ENCODE measurements at places on chromosomes 1 and 21.

- DNase-seq: no peak
Observed at GRCh38 chr1:34165422-34165921, 442 bp upstream of the CSMD2 start.

- DNase-seq: peak; percentile 48
Observed at GRCh38 chr1:47805921-47806361, 191.2 kb downstream of the TRABD2B start.

DNA sequence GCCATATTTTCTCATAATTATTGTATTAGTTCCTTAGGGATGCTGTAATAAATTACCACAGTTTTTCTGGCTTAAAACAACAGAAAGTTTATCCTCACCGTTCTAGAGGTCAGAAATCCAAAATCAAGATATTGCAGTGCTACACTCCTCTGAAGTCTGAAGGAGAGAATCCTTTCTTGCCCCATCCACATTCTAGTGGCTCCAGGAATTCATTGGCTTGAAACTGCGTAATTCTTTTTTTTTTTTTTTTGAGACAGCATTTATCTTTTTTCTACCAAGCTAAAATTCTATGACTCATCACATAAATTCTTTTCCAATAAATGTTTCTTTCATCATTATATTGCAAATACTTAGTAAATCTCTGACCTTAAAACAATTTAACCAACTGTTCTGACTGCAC lies 451.0 kb upstream of the RGS18 start:
- no peak for DNase-seq

- no peak for DNase-seq
Observed at GRCh38 chr1:159973350-159973940, 19.4 kb upstream of the SLAMF9 start.

DNA sequence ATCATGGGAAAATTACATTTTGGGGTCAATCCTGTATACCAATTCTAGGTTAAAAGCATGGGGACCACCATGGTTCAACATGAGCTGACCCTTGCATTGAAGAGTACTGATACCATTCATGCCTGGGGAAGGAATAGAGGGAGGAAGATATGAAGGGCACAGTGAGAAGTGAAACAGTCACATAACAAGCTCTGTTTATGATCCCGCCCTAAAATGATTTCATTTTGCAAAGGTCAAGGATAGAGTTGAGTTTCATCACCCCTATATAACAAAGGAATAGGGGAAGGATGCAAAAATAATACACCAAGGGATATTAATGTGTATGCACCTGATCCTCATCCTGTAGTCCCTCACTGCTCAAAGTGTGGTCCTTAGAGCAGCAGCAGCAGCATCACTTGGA lies 2.5 kb upstream of the HLCS start:
- DNase-seq: no peak

DNA sequence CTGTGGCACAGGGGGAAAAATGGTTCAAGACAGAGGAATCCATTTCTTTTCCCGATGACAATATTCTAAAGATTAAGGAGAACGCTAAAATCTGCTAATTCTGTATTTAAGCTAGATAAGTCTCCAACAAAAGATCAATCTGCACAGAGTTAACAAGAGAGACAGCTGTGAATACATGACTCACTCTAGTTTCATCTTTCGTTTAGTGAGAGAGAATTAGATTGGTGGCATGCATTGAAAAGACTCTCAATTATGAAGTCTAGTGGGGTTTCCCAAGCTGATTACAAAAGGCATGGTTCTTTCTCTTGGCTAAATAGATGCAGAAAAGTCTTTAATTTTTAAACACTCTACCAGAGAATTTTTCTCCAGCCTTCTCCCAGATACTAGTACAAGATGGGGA lies 34.4 kb downstream of the CAPN9 start:
- DNase-seq: no peak

DNA sequence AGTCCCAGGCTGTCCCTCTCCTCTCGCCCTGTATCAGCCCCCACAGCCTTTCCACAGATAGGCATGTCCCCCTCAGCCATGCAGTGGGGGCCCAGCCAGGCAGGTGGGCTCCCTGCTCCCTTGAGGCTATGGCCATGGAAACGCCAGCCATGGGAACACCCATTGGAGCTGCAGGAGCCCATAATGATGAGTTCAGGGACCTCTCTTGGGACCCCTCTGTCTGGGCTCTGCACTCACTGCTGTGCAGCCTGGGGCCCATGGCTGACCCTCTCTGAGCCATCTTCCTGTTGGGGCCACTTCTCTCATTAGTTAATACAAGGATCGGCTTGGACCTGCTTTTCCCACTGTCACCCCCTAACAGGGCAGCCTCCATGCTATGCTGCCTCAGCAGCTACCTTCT lies 33.2 kb downstream of the WNT3A start:
- DNase-seq: no peak

- no peak for DNase-seq
Observed at GRCh38 chr1:246293366-246294121, 213.5 kb downstream of the SMYD3 start.

DNA sequence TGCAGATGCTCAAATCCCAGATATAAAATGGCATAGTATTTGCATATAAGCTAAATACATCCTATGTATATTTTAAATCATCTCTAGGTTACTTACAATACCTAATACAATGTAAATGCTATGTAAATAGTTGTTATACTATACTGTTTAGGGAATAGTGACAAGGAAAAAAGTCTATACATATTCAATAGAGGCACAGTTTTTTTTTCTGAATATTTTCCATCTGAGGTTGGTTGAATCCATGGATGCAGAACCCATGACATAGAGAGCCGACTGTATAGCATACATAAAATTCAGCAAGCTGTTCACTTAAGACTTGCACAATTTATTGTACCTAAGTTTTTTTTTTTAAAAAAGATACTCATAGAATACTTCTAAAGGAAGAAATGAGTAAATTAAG lies 6.5 kb downstream of the TAF13 start:
- DNase-seq: no peak

DNA sequence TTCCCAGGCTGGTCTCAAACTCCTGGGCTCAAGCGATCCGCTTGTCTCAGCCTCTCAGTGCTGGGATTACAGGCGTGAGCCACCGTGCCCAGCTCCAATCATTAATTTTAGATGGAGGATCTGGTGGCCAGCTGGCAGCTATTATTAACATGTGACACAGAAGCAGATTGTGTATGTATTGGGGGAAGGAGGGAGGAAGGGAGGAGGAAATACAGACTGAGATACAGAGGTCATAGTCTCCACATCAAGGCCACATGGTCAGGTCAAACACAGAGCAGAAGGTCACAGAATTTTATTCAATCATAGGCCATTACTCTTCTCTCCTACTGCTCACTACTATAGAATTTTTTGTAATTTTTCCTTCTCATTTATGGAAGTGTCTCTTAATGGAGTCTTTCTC lies 57.9 kb upstream of the ADORA3 start:
- DNase-seq: no peak

DNA sequence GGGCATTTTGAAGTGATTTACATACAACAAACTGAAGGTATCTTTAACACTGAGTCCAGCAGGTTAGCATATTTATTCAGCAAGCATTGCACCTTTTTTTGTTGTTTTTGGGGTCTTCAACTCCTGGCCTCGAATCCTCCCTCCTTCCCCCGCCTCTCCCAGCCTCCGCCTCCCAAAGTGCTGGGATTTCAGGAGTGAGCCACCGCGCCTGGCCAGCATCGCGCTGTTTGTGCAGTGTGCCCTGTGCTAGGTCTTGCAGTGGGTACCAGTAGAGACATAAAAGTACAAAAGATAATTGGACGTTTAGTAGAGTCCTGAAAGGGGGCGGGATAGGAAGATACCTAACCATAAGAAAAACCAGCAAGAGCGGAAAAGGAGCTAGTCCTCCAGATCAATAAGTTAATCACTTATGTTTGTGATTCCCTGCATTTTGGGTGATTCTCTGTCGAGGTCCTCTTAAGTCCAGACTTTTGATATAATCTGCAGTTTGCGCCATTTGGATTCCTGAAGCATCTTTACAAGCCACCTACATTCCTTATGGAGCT lies 111.8 kb downstream of the OSBPL9 start:
- DNase-seq: no peak

Measured in skin of body (tissue), 3 donors.